ENCODE measurements at places on chromosomes 3 and 15. TPM values are rescaled to one million over a fixed set of nuclear protein-coding genes. Genes with fewer than 3 reads are reported as not detected.
A peak's percentile ranks its signal among the peaks of the same experiment; 100 is the strongest.

GRCh38 chr3:168123201-168124176 lies 27.8 kb upstream of the GOLIM4 start:
- no peaks in the 10 kb centered on the region for H3K36me3 ChIP-seq
- H3K27ac ChIP-seq, result no peak overlapping the region
- no peaks in the 10 kb centered on the region for H3K27me3 ChIP-seq

DNA sequence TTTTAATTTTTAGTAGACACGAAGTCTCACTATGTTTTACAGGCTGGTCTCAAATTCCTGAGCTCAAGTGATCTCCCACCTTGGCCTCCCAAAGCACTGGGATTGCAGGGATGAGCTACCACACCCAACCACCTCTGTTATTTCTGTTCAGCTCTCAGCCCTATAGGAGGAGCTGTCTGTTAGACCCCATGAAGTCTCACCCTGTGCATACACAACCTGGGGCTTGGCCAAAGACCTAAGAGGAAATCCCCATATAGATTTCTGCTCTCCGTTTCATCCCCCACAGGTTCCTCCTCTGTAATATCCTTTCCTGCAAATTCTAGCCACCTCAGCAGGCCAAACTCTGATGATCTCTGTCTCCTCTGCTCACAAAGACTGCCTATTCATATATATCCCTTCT lies 56.6 kb upstream of the CTDSPL2 start:
- no peaks in the 10 kb centered on the region for H3K27me3 ChIP-seq
- no peak overlapping the region for H3K27ac ChIP-seq
- no peaks in the 10 kb centered on the region for H3K4me1 ChIP-seq
- H3K4me3 ChIP-seq, result no peak overlapping the region
- DNase-seq, result no peak

DNA sequence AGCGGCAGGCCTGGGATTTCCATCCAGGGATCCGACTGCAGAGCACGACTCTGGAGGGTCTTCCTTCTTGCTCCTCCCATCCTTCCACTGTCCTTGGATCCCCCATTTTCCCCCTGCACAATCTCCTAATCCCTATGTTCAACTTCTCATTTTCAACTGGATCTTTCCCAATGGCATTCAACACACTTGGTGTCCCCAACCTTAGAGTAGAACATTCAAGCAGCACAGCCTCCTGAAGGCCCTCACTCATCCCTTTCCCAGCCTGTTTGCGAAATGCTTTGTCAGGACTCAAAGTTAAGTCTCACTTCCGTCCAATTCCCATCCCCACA lies 32.3 kb downstream of the RPN1 start:
- H3K4me3 ChIP-seq, result peak overlapping the region; percentile 90
- H3K27me3 ChIP-seq, result no peaks in the 10 kb centered on the region
- DNase-seq, result no peak
- H3K36me3 ChIP-seq, result peaks cover 55% of the 10 kb centered on the region
- H3K27ac ChIP-seq, result peak overlapping the region; percentile 96
- H3K4me1 ChIP-seq, result peaks cover 18% of the 10 kb centered on the region

The NXPE3 gene
- total RNA-seq, result 3.9 TPM

GRCh38 chr3:112087746-112088145 lies 1.6 kb downstream of the C3orf52 start:
- peak overlapping the region; percentile 96 for H3K27ac ChIP-seq
- peaks cover 21% of the 10 kb centered on the region for H3K36me3 ChIP-seq
- H3K4me3 ChIP-seq, result peak overlapping the region; percentile 90

The DNAH12 gene
- total RNA-seq, result 0.47 TPM

GRCh38 chr3:51353691-51354090 lies 31.4 kb upstream of the MANF start:
- H3K36me3 ChIP-seq, result no peaks in the 10 kb centered on the region
- no peak overlapping the region for H3K27ac ChIP-seq
- no peak for DNase-seq
- H3K27me3 ChIP-seq, result no peaks in the 10 kb centered on the region
- H3K4me3 ChIP-seq, result no peak overlapping the region

The THRB gene
- 4.2 TPM for total RNA-seq

- peak overlapping the region; percentile 75 for H3K4me3 ChIP-seq
- H3K27me3 ChIP-seq, result peaks cover 47% of the 10 kb centered on the region
- H3K4me1 ChIP-seq, result peaks cover 26% of the 10 kb centered on the region
- no peak overlapping the region for H3K27ac ChIP-seq
Observed at GRCh38 chr3:43995547-43996378, 245.9 kb upstream of the TOPAZ1 start.

DNA sequence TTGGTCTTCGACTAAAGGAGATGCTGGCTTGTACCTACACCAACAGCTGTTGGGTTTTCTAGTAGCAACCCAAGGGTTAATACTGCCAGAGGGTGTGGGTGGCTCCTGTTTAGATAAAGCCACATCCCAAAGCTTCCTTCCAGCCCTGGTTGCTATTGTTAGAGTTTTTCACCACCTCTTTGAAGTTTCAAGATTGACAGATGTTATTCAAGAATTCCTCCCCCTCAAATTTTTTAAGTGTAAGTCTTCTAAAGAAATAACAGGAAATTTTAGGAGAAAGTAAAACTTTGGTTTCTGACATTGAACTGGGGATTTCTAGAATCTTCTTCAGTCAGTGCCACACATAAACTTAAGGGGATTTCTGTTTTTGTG lies 60.9 kb downstream of the TGFBR2 start:
- peaks cover 6% of the 10 kb centered on the region for H3K4me1 ChIP-seq
- no peak overlapping the region for H3K27ac ChIP-seq
- peaks cover 98% of the 10 kb centered on the region for H3K36me3 ChIP-seq
- no peak overlapping the region for H3K4me3 ChIP-seq

DNA sequence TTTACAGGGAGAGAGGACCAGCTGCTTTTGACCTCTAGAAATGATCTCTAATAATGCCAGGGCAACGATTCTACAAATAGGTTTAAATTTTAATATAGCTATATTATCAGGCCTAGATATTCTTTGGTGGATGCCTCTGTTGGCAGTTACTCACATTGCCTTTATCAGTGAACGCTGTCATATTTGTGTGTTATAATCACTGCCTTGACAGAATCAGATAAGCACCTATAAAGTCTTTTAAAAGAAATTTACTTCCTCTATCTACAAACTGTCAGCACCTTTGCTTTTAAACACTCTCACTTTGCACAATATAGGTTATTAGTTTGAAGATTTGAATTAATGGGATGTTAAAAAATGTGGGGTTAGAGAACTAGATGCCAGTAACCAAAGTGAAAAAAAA lies 324.1 kb downstream of the ZIC1 start:
- H3K4me3 ChIP-seq, result no peak overlapping the region
- no peak overlapping the region for H3K27ac ChIP-seq
- DNase-seq, result no peak

The ROBO1 gene
- total RNA-seq, result 30.3 TPM

- H3K27me3 ChIP-seq, result no peaks in the 10 kb centered on the region
- peaks cover 12% of the 10 kb centered on the region for H3K4me1 ChIP-seq
- H3K27ac ChIP-seq, result peak overlapping the region; percentile 91
- H3K4me3 ChIP-seq, result peak overlapping the region; percentile 16
- DNase-seq, result peak; percentile 74
Observed at GRCh38 chr3:159813822-159814531, 174.7 kb upstream of the IL12A start.

DNA sequence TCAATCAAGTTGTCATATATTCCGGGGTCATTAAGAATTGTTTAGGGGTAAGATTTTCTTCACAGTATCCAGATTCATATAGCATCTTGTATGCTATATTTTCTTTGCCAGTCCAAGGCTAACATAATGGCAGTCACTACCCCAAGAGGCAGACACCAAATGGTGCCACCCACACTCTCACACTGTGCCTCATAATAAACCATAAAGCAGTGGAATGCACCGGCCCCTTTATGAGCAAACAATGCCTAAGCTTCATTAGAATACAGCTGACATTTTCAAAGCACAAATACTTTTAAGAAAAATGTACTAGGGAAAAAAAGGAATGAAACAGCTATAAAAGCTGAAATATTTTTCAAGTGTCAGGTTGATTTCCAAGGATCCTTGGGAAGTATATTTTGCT lies 121.6 kb downstream of the TFDP2 start:
- H3K36me3 ChIP-seq, result no peaks in the 10 kb centered on the region
- peak; percentile 45 for DNase-seq
- no peaks in the 10 kb centered on the region for H3K27me3 ChIP-seq

DNA sequence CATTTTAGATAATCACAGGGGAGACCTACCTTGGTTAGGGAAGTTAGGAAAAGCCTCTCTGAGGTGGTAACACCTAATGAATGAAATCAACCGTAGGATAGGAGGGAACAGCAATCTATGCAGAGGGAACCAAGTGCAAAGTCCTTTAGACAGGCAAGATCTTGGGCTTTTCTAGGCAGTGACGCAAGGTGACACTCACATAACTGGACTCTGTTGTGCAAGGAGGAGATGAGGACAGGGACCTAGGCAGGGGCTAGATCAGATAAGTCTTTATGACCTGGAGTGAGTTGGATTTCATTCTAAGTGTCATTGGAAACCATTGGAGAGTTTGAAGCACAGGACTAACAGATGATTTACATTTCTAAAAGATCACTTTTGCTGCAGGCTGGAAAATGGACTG lies 4.6 kb upstream of the LMOD3 start:
- DNase-seq, result no peak
- H3K4me3 ChIP-seq, result no peak overlapping the region
- H3K36me3 ChIP-seq, result no peaks in the 10 kb centered on the region
- no peak overlapping the region for H3K27ac ChIP-seq
- no peaks in the 10 kb centered on the region for H3K4me1 ChIP-seq

The CFAP92 gene
- total RNA-seq, result 0.16 TPM

GRCh38 chr15:83999396-84000135 lies 236.0 kb upstream of the GOLGA6L4 start:
- DNase-seq, result no peak
- no peak overlapping the region for H3K27ac ChIP-seq
- H3K4me1 ChIP-seq, result peaks cover 16% of the 10 kb centered on the region

DNA sequence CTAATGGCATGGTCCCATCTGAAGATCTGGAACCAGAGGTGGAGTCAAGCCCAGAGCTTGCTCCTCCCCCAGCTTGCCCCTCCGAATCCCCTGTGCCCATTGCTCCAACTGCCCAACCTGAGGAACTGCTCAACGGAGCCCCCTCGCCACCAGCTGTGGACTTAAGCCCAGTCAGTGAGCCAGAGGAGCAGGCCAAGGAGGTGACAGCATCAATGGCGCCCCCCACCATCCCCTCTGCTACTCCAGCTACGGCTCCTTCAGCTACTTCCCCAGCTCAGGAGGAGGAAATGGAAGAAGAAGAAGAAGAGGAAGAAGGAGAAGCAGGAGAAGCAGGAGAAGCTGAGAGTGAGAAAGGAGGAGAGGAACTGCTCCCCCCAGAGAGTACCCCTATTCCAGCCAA lies 7.3 kb downstream of the EIF4G1 start:
- no peak overlapping the region for H3K4me3 ChIP-seq
- DNase-seq, result no peak
- H3K27ac ChIP-seq, result peak overlapping the region; percentile 71
- H3K36me3 ChIP-seq, result peaks cover 96% of the 10 kb centered on the region

GRCh38 chr3:123571973-123572365 lies 12.9 kb downstream of the HACD2 start:
- no peak for DNase-seq
- H3K4me1 ChIP-seq, result peaks cover 18% of the 10 kb centered on the region
- H3K4me3 ChIP-seq, result no peak overlapping the region
- H3K27ac ChIP-seq, result no peak overlapping the region
- no peaks in the 10 kb centered on the region for H3K27me3 ChIP-seq

DNA sequence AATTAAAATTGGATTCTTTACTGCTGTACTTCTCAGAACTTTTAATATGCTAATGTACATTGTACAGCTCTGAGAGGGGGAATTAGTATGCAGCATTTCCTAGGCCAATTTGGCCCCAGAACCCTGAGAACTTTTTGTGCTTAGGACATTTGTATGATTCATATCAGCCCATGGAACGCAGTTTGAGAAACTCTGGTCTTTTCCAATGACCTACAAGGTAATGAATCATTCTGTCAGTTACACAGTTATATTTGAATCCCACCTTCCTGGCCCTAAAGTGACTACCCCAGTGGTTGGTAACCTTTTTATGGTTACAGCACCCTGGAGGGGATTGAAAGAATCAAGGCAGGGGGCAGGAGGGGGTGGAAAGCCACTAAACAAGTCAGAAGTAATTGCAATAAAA lies 25.6 kb upstream of the KBTBD12 start:
- H3K27me3 ChIP-seq, result no peaks in the 10 kb centered on the region
- no peak overlapping the region for H3K4me3 ChIP-seq
- H3K36me3 ChIP-seq, result peaks cover 13% of the 10 kb centered on the region
- peaks cover 33% of the 10 kb centered on the region for H3K4me1 ChIP-seq

All from MCF 10A (cell line).